ENCODE measurements at places on chromosomes 3 and 15. TPM values are rescaled to one million over a fixed set of nuclear protein-coding genes. Genes with fewer than 3 reads are reported as not detected.

The IGF2BP2 gene
- not detected for polyA plus RNA-seq

The LRRIQ4 gene
- not detected for polyA plus RNA-seq

GRCh38 chr3:146265720-146266119, 14.8 kb upstream of the PLSCR4 start:
- no peak for DNase-seq

DNA sequence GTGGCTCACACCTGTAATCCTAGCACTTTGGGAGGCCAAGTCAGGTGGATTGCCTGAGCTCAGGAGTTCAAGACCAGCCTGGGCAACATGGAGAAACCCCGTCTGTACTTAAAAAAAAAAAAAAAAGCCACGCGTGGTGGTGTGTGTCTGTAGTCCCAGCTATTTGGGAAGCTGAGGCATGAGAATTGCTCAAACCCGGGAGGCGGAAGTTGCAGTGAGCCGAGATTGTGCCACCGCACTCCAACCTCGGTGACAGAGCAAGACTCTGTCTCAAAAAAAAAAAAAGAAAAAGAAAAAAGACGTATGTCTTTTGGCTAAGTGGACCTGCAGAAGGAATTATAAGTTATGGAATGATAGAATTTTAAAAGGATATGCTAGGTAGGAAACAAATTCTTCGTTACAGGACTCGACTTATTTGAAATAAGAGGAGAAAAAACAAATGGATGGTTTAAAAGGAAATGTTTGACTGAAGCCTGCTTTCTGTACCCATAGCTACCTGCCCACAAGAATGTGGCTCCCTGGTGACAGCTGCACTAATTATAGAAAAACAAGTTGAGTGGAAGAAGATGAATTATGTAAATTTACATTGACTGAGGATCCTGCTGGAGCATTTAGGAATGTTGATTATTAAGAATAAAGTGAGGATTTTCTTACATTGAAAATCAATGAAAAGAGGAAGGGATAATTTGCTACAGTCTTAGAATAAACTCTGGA, 36.0 kb upstream of the SKIL start:
- DNase-seq, result no peak

GRCh38 chr15:96353930-96354730, 23.6 kb downstream of the NR2F2 start:
- no peak for DNase-seq

- no peak for DNase-seq
These were observed 228.6 kb upstream of the IL12A start for GRCh38 chr3:159760046-159760445.

GRCh38 chr3:169394316-169394715, 269.2 kb downstream of the MECOM start:
- no peak for DNase-seq

DNA sequence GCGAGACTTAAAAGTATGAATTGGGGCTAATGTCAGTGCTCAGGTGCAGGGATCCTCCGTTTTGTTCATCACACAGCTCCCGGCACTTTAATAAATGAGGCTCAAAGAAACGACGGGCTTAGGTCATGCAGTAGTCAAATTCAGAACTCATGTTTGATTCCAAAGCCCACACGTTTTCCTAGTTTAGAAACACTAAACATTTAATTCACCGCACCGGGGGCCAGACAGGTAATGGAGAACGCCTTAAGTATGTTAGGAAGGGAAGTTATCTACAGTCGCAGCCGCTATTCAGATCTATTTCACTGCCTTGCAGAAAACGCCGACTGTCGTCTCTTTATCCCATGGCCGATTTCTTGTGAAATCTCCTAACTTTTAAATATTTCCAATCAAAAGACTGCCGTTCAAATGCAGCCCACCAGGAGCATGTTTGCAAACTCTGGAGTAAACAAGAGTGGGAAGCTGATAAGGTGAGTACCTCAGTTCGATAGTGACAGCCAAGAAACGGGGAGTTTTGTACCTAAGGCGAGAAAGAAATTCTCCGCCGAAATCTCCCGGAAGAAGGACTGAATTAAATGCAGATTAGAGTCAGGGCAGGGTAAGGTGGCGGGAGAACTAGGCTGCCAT, 569 bp downstream of the HIGD2B start:
- no peak for DNase-seq

DNA sequence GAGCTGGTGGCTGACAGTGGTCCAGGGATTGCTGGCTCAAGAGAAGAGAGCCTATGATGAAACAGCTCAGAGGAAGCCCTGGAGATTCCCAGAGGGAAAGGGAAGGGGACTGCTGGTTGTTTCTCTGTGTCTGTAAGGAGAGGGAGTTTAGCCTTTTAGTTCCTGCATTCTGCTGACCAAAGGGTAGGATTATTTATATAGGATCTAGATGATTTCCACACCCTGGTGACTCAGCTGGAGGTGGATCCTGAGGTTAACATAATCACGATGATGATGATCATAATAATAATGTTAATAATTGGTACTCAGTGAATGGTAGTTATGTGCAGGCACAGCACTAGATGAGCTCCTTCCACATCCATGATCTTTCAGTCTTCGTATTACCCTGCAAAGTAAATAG, 144.9 kb downstream of the EPHB1 start:
- no peak for DNase-seq
